ENCODE measurements at places on chromosomes 3 and 15. TPM values are rescaled to one million over a fixed set of nuclear protein-coding genes. Genes with fewer than 3 reads are reported as not detected.

GRCh38 chr3:170130532-170130931 is 51.0 kb downstream of the PHC3 start:
- H3K27ac ChIP-seq = no peak overlapping the region
- no peaks in the 10 kb centered on the region for H3K4me1 ChIP-seq
- DNase-seq = no peak
- H3K4me3 ChIP-seq = no peak overlapping the region
- H3K36me3 ChIP-seq = peaks cover 44% of the 10 kb centered on the region

- H3K36me3 ChIP-seq = no peaks in the 10 kb centered on the region
- no peak overlapping the region for H3K4me3 ChIP-seq
- no peak for DNase-seq
Observed at GRCh38 chr15:49145651-49146609, 9.5 kb downstream of the COPS2 start.

The GOLGA6A gene
- total RNA-seq = not detected

DNA sequence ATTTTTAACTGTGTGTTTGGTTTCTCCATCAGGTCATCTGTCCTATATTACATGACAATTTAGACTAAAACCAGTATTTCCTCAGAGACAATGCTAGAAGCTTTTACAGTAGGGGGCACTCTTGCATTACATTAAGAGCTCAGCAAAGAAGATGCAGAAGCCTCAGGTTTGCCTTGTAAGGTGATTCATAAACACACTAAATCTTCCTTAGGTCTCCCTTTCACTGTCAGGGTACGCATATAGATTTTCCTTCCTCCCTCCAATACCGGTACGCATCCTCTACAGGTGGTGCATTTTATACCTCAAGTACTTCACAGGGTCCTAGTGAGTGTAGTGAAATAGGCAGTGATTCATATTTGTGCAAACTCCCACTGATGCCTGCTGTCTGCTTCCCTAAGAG is 46.5 kb downstream of the CD86 start:
- no peaks in the 10 kb centered on the region for H3K4me1 ChIP-seq
- no peak for DNase-seq
- no peaks in the 10 kb centered on the region for H3K27me3 ChIP-seq
- no peaks in the 10 kb centered on the region for H3K36me3 ChIP-seq

DNA sequence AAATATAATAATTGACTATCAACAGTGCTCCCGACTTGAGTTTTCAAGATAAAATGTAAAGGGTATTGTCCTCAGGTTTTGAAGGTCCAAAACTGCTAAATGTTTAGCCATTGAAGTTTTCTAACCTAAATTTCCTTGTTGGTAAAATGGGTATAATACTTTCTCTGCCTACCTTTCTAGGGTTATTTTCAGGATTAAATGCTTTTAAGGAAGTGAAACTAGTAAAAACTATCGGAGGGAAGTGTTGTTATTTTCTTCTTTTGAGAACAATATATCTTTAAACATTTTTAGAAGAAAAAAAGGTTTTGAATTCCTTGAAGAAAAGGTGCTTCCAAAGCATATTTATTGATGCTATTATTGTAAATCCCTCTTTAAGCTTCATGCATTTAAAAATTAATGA is 67.3 kb downstream of the FILIP1L start:
- no peaks in the 10 kb centered on the region for H3K36me3 ChIP-seq
- no peak for DNase-seq
- H3K4me3 ChIP-seq = peak overlapping the region; percentile 17
- peaks cover 39% of the 10 kb centered on the region for H3K4me1 ChIP-seq

DNA sequence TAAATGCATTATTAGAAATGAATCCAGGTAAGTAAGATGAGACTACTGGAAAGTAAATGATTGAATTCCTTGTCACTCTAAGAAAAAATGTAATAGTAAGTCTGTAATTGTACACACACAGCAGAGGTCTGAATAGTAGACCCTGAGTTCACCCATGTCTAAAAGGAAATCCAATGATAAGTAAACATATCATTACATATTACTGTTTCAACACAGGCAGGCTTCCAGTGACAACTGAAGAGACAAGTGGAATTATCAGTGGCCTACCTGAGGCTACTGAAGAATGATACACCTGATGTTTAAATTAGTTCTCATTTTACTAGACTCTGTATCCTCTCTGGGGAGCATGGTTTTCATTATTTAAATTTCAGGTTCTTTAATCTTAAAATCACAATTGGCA is 6.2 kb upstream of the CCNL1 start:
- no peak for DNase-seq
- no peak overlapping the region for H3K4me3 ChIP-seq
- H3K36me3 ChIP-seq = no peaks in the 10 kb centered on the region
- H3K27ac ChIP-seq = peak overlapping the region; percentile 68
- peaks cover 61% of the 10 kb centered on the region for H3K4me1 ChIP-seq
- no peaks in the 10 kb centered on the region for H3K27me3 ChIP-seq

GRCh38 chr3:72008226-72008996 is 223.5 kb upstream of the PROK2 start:
- no peaks in the 10 kb centered on the region for H3K36me3 ChIP-seq
- H3K27me3 ChIP-seq = no peaks in the 10 kb centered on the region
- H3K4me3 ChIP-seq = no peak overlapping the region
- no peak for DNase-seq
- no peak overlapping the region for H3K27ac ChIP-seq

GRCh38 chr3:115788921-115789470 is 165.7 kb downstream of the GAP43 start:
- no peaks in the 10 kb centered on the region for H3K36me3 ChIP-seq
- no peak overlapping the region for H3K27ac ChIP-seq
- no peak for DNase-seq
- H3K4me3 ChIP-seq = no peak overlapping the region
- no peaks in the 10 kb centered on the region for H3K27me3 ChIP-seq

GRCh38 chr15:59349680-59350420 is 22.8 kb downstream of the MYO1E start:
- no peaks in the 10 kb centered on the region for H3K27me3 ChIP-seq
- H3K36me3 ChIP-seq = no peaks in the 10 kb centered on the region
- no peak overlapping the region for H3K4me3 ChIP-seq
- DNase-seq = peak; percentile 46
- no peaks in the 10 kb centered on the region for H3K4me1 ChIP-seq

DNA sequence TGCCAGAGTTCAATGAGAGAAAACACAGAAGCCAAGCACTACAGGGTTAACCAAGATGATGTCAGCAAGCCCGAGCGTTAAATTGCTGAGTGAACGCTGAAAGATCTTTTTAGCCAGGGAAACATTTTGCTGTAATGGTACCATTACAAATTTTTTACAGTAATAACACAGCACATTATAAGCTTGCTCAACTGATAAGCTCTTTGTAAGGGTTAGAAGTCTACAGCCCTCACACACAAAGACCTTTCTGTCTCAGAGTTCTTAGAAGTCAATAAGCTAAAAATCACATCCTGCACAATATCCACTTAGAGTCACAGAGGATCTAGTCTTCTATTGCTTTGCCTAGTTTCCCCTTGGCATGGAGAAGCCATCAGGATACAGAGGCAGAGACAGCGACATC is 29.9 kb downstream of the CHSY1 start:
- no peak overlapping the region for H3K4me3 ChIP-seq
- H3K27ac ChIP-seq = no peak overlapping the region
- peaks cover 19% of the 10 kb centered on the region for H3K4me1 ChIP-seq
- no peak for DNase-seq
